Fibroblast of skin of abdomen (primary cell): ENCODE measurements at places on chromosomes 4 and X.
A peak's percentile ranks its signal among the peaks of the same experiment; 100 is the strongest.

GRCh38 chr4:124483048-124483906 lies 229.3 kb downstream of the ANKRD50 start:
- DNase-seq = peak; percentile 40

DNA sequence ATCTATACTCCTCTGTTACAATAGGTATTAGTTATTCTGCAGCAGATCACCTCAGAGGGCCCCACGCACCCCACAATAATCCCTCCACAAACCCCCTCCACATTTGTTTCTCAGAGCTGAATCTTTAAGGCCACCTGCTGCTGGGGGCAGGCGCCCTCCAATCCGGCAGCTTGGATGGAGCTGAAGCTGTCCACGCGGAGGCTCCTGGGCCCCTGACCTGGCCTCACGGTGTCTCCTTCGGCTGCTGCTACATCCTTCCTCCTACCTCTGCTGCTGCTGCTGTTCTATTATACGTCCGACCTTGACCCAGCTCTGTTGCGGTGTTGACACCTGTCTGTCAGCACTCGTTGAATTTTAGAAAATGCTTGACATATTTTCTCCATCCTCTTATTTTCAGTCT lies 430.2 kb upstream of the ZFP42 start:
- no peak for DNase-seq

- peak; percentile 82 for DNase-seq
These were observed 82.8 kb downstream of the PDGFC start for GRCh38 chr4:156888762-156889161.

GRCh38 chrX:9654929-9655328 lies 110.7 kb downstream of the GPR143 start:
- no peak for DNase-seq

DNA sequence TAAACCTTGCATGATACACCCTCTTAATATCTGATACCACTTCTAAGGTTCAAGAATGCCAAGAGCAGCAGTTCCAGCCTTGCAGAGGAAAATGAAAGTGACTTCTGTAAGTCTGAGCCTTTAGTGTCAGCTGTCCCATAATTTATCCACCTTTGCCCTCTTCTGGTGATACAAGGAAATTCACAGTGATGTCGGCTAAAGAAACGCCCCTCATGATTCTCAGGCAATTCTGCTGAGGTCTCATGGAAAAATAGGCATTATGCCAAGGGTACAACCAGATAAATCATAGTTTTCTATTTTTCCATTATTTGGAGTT lies 172.2 kb upstream of the CXCL13 start:
- peak; percentile 26 for DNase-seq

DNA sequence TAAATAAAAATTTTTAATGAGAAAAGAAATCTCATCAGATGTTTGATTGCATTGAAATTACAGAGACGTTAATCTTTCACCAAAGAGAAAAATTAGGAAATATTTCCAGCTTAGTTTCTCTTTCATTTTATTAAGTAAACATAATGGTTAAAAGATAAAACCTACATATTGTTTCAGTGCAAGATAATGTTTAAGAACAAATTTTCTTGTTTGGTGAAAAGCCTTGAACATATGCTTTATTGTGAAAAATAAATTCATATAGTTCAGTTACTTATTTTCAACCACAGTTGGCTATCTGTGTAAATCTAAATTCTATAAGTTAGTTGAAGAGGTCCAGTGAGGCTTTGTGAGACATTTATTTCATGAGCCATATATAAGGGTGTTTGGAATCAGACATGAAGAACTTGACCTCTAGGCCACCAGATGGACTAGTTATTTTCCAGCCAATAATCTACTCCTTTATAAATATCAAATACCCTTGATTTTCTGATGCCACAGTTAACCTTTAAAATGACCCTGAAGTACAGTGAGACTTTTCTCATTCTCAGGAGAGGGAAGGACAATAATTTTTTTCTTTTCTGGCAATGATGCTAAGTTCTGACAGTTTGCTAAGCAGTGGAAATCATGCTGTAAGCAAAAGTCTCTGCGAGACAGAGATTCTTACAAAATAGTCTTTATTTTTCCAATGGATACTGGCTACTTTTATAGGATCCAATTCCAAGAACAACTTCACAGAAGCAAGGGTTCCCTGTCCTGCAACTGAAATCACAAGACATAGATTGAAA lies 2.5 kb downstream of the ARSJ start:
- DNase-seq = no peak

GRCh38 chrX:124573468-124573867 lies 227.1 kb downstream of the SH2D1A start:
- DNase-seq = peak; percentile 69

DNA sequence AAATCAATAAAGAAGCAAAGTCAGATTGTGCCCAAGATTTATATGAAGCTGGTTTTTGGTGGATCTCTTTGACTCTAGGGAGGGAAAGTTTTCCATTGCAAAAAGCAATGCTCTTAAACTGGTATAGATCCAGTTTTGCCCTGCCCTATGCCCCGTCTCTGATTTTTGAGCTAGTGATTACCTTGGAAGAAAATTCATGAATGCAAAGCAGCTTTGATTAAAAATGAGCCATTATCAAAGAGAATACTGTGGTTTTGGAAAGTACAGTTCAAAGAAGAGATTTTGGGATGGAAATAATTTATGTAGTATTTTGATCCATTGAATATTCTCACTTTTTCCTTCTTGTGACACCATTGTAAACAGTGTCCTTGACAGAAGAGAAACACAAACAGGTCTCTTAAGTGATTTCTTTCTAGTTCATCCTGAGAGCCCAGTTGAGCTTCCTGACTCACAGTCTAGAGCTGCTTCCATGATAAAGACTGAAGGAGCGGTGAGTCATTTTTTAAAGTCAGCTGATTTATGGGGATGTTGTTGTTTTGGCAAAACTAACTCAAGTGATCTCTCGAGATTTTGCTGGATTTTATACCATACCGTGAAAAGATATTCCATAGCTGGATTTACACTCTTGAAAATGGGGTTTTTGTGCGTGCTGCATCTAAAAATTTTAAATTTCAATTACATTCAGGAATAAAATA lies 76.7 kb downstream of the AFF1 start:
- DNase-seq = peak; percentile 76

- no peak for DNase-seq
These were observed 342.5 kb upstream of the NOCT start for GRCh38 chr4:138673053-138673452.

DNA sequence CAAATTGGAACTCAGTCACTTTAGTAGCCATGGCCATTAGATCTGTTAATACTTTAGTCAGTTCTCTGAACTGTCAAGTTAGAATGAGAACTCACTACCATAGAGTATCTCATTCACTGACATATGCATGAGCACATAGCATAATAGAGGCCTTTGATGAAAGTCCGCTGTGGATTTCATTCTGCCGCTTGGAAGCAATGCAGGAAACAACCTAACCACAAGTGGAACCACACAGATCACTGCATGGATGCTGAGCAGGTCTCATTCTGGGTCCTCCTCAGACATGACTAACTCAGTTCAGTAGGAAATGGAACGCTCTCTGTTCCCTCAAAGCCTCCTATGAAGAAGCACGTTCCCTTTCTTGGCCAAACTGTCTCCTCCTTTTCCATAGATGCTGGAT lies 1624.8 kb upstream of the TENM3 start:
- DNase-seq = no peak

DNA sequence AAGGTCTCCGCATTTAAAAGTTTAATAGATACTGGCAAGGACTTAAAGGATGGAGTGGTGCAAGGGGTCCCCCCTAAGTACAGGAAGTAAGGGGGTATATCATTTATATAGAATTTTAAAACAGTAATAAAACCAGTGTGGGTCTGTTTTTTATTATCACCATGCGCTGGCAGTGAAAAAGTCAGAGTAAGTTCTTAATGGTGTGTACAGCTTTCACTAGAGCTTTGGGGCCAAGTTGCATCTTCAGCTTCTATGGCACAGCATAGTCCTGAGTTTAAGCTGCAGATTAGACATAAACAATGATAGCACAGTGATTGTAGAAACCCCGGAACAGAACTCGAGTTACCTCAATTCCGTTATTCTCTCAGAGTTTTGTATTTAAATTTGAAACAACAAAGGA lies 27.6 kb downstream of the RHOH start:
- no peak for DNase-seq

DNA sequence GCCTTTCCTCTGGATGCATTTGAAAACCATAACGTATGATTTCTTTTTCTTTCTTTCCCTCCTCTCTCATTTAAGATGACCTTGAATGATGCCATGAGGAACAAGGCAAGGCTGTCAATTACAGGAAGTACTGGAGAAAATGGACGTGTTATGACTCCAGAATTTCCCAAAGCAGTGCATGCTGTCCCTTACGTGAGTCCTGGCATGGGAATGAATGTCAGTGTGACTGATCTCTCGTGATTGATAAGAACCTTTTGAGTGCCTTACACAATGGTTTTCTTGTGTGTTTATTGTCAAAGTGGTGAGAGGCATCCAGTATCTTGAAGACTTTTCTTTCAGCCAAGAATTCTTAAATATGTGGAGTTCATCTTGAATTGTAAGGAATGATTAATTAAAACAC lies 142.8 kb downstream of the GRIA2 start:
- DNase-seq = no peak

DNA sequence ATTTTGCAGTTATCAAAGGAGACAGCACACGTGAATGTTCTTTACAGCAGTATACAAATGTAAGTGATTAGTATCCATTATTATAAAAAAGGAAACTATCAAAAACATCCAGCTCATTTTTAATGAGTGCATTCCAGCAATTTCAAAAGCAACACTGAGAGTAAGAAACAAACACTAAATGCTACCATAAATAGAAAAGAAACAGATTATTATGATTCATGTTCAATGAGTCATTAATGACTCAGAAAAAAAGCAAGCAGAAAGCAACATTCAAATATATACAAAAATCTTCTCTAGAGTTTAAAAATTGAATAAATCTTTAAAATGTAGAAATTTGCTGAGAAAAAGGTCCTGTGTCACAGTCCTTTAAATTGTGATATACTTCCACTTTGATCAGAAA lies 346.5 kb upstream of the FMR1 start:
- DNase-seq = peak; percentile 1

GRCh38 chr4:19177616-19178015 lies 1074.1 kb upstream of the SLIT2 start:
- no peak for DNase-seq

- DNase-seq = no peak
These were observed 284.2 kb upstream of the F9 start for GRCh38 chrX:139246295-139246694.

- no peak for DNase-seq
These were observed 23.0 kb downstream of the RGN start for GRCh38 chrX:47101206-47101605.

- DNase-seq = peak; percentile 73
These were observed 232.4 kb upstream of the CTSO start for GRCh38 chr4:156186111-156186510.

GRCh38 chr4:105630670-105631655 lies 77.5 kb downstream of the INTS12 start:
- no peak for DNase-seq

DNA sequence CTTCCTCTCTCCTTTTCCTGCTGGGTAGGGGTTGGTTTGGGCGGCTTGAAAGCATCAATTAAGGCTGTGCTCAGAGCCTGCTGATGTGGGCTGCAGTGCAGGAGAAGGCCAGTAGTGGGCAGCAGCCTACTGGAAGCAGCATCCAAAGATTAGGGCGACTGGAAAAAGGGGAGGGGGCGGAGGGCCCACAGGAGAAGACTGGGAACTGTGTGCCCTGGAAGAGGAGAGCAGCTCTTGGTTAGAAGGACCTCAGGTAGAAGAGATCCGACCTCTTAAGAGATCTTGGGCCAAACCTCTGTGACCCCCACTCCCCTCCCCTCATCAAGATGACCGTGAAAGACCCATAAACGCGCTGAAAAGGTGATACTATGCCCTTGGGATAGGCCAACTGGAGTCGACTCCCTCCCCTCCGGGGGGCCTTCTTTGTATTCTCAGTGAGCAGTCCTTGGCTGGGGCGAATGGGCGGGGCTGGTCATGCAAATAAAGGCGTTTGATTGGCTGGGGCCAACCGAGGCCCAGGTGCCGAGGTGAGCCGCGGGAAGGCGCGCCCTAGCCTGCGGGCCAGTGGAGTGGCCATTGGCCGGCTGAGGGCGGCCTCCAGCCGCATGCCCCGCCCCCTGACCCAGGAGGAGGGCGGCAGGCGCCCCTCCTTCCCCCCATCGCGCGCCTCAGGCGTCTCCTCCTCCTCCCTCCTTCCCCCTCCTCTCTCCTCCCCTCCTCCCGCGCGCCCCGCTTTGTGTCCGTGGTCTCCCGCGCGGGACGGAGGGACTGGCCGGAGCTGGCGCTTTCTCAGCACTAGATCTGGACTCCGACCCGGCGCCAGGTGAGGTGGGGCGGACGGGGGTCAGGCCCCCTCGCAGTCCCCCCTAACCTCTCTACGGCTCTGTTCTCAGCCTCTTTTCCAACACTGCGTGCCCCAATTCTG lies 10.1 kb downstream of the DLG3 start:
- peak; percentile 60 for DNase-seq

GRCh38 chrX:1476682-1477081 lies 24.0 kb upstream of the ASMTL start:
- no peak for DNase-seq

DNA sequence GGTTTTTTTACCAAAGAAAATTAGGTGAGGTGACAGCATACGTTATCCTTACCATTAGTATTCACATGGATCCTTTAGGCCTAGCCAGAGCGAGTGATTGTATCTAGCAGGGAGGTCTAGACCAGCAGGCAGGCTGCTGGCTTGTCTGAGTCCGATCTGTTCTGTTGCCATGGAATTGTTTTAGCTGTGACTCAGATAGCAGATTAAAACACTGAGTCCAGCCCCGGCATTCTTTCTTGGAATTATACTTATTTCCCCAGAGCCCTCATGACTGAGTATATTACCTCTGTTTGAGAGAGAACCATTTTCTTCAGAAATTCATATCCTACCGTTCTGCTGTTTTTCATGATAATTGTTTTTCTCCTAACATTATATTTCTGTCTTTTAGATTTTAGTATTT lies 37.4 kb downstream of the OCRL start:
- DNase-seq = peak; percentile 78

- no peak for DNase-seq
These were observed 517.4 kb downstream of the RAB28 start for GRCh38 chr4:12966726-12967125.

- DNase-seq = no peak
These were observed 102.8 kb downstream of the KDM6A start for GRCh38 chrX:44975666-44976263.

- no peak for DNase-seq
These were observed 18.5 kb downstream of the TBC1D14 start for GRCh38 chr4:6928081-6928480.

- DNase-seq = no peak
These were observed 10.3 kb downstream of the ARHGAP6 start for GRCh38 chrX:11655282-11656015.

- peak; percentile 42 for DNase-seq
These were observed 672.1 kb upstream of the SLIT2 start for GRCh38 chr4:19579608-19580007.

GRCh38 chr4:148310756-148311155 lies 131.5 kb downstream of the NR3C2 start:
- DNase-seq = no peak

GRCh38 chr4:16896881-16897750 lies 1.3 kb downstream of the LDB2 start:
- DNase-seq = peak; percentile 61

- DNase-seq = no peak
These were observed 3.2 kb downstream of the MMRN1 start for GRCh38 chr4:89897867-89898266.

GRCh38 chrX:67654301-67654700 lies 110.5 kb downstream of the AR start:
- DNase-seq = no peak

GRCh38 chrX:903116-903515 lies 272.5 kb downstream of the SHOX start:
- DNase-seq = peak; percentile 16

- no peak for DNase-seq
These were observed 15.8 kb downstream of the EFNB1 start for GRCh38 chrX:68844581-68844980.

- DNase-seq = no peak
These were observed 47.2 kb downstream of the FGFBP1 start for GRCh38 chr4:15891312-15891711.
